ENCODE measurements at places on chromosomes 1 and 21. TPM values are rescaled to one million over a fixed set of nuclear protein-coding genes. Genes with fewer than 3 reads are reported as not detected.

GRCh38 chr1:205947024-205947423 lies 3.8 kb upstream of the SLC26A9 start:
- DNase-seq = no peak

GRCh38 chr1:27570784-27571183 lies 33.2 kb downstream of the AHDC1 start:
- DNase-seq = no peak

DNA sequence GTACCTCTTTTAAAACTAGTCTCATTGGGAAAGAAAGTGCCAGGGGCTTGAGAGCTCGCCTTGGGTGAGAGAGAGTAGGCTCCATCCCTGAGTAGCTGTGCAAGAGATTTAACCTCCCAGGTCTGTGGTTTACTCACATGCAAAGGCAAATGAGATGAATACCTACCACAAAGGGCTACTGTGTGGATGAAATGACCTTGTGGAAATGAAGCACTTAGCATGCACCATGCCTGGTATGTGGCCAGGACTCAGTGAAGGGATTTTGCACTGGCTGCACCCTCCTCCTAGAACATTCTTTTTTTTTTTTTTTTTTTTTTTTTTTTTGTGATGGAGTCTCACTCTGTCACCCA lies 120.3 kb downstream of the PROX1 start:
- no peak for DNase-seq

- no peak for DNase-seq
Observed at GRCh38 chr1:32900371-32900955, 726 bp downstream of the TMEM54 start.

DNA sequence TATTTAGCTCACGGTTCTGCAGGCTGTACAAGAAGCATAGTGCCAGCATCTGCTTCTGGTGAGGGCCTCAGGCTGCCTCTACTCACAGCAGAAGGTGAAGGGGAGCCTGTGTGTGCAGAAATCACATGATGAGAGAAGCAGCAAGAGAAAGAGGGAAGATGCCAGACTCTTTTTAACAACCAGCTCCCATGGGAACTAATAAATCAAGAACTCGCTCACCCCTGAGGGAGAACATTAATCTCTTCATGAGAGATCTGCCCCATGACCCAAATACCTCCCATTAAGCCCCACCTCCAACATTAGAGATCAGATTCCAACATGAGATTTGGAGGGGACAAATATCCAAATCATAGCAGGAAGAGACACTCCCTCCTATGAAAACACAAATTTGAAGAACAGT lies 74.1 kb downstream of the OLFML2B start:
- DNase-seq = no peak

- DNase-seq = no peak
Observed at GRCh38 chr21:42113926-42114409, 42.9 kb downstream of the UMODL1 start.

DNA sequence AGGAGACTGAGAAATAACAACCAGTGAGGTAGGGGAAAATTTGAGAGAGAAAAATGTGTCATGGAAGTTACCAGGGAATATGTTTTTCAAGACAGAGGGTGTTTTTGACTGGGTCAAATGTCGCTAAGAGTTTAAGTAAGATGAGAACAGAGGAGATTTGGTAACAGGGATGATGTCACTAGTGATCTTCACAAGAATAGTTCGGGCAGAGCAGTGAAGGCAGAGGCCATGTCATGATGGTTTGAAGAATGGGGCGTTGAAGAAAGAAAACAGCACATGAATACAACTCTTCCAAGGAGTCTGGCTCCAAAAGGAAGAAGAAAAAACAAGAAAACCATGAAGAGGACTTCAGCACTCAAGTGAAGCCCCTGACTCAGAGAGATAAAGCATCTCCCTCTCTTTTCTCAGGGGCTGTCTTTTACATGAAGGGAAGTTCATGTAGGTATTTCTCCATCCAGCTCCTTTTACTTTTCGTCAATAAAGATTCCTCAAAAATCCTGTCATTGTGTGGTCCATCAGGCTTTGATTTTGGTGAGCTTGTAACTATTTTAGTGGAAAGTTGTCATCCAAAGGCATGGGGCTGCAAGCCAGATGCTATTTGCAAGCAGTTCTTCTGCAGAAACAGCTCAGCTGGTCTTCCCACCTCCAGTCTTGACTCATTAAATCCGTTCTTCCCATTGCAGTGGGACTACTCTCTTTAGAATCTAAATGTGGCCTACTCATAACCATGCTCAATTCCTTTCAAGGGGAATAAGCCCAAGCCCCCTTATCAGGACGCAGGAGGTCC lies 397.3 kb downstream of the LMX1A start:
- no peak for DNase-seq

GRCh38 chr1:229430761-229431283 lies 3.1 kb downstream of the ACTA1 start:
- DNase-seq = no peak

Gene SPRR2G
- total RNA-seq = not detected

Gene FMO1
- total RNA-seq = 2.7 TPM

Gene CYP2J2
- total RNA-seq = not detected

Gene GIPC2
- 0.08 TPM for total RNA-seq

Gene PSRC1
- 9.3 TPM for total RNA-seq

Gene LRRC53
- total RNA-seq = not detected
